ENCODE measurements at places on chromosomes 3 and 15. TPM values are rescaled to one million over a fixed set of nuclear protein-coding genes. Genes with fewer than 3 reads are reported as not detected.

DLL4 gene
- total RNA-seq: 6.2 TPM

DZIP1L gene
- total RNA-seq: 81.9 TPM

CNTN4 gene
- 23.5 TPM for total RNA-seq

LACTB gene
- 11.5 TPM for total RNA-seq

PRTG gene
- total RNA-seq: 87.4 TPM

TNFAIP8L3 gene
- total RNA-seq: 0.27 TPM

SI gene
- total RNA-seq: 2.0 TPM

TRIM71 gene
- total RNA-seq: 61.3 TPM

QRICH1 gene
- total RNA-seq: 130 TPM

SERPINI1 gene
- 10.7 TPM for total RNA-seq

PLA2G4D gene
- not detected for total RNA-seq

DNA sequence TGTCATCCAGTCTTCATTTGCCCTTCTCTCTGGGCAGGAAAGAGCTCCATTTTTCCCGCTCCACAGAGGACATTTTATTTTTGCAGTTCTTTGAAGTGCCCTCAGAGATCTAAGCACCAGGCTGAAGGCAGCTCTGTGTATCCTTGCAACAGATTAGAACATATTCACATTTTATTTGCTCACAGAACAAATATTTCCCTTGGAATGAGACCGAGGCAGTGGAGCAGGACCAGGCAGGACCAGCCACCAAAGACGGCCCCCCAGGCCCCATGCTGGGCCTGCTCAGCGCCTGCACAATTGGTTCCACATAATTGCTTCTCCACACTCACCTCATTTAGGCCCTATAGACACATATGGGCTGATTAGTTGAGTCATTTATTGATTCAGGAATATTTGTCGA is 15.7 kb upstream of the ETV5 start:
- H3K27ac ChIP-seq: no peak overlapping the region
- H3K4me1 ChIP-seq: peaks cover 17% of the 10 kb centered on the region
- no peak for DNase-seq
- H3K4me3 ChIP-seq: no peak overlapping the region

GRCh38 chr3:52162250-52162872 is 8.1 kb upstream of the POC1A start:
- no peak for DNase-seq
- H3K4me3 ChIP-seq: no peak overlapping the region
- H3K36me3 ChIP-seq: no peaks in the 10 kb centered on the region
- H3K4me1 ChIP-seq: no peaks in the 10 kb centered on the region

GRCh38 chr3:64251019-64251418 is 25.8 kb upstream of the PRICKLE2 start:
- H3K27ac ChIP-seq: no peak overlapping the region
- H3K4me3 ChIP-seq: no peak overlapping the region
- H3K4me1 ChIP-seq: peaks cover 22% of the 10 kb centered on the region

DNA sequence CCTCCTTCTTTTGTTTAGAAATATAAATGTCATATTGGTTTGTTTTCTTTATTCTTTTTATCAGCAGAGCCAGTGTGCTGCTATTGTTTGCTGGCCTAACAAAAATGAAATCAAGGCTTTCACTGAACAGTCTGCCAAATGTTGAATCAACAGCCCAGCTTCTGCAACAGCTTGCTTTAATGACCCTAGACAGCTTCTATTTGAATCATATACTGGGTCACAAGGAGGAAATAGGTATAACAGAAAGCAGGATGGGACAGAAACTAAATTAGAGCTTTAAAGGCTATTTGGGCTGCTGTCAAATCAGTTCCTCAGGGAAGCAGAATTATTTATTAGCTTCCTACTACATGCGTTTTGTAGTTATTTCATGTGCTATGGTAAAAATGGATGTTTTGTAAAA is 12.1 kb upstream of the DNAJC13 start:
- no peak overlapping the region for H3K4me3 ChIP-seq
- H3K4me1 ChIP-seq: peaks cover 2% of the 10 kb centered on the region
- H3K27ac ChIP-seq: no peak overlapping the region

- peaks cover 66% of the 10 kb centered on the region for H3K4me1 ChIP-seq
- no peak for DNase-seq
- peaks cover 2% of the 10 kb centered on the region for H3K36me3 ChIP-seq
- H3K4me3 ChIP-seq: no peak overlapping the region
- no peaks in the 10 kb centered on the region for H3K27me3 ChIP-seq
- no peak overlapping the region for H3K27ac ChIP-seq
Measured at GRCh38 chr3:66017084-66017483, 21.6 kb downstream of the MAGI1 start.

GRCh38 chr3:3708769-3709115 is 90.5 kb upstream of the LRRN1 start:
- no peak for DNase-seq
- H3K27me3 ChIP-seq: no peaks in the 10 kb centered on the region
- H3K4me3 ChIP-seq: peak overlapping the region; percentile 9
- H3K27ac ChIP-seq: peak overlapping the region; percentile 97

- no peaks in the 10 kb centered on the region for H3K4me1 ChIP-seq
- H3K27ac ChIP-seq: no peak overlapping the region
- no peaks in the 10 kb centered on the region for H3K36me3 ChIP-seq
- peaks cover 13% of the 10 kb centered on the region for H3K27me3 ChIP-seq
Measured at GRCh38 chr3:97815149-97815917, 6.5 kb upstream of the CRYBG3 start.

DNA sequence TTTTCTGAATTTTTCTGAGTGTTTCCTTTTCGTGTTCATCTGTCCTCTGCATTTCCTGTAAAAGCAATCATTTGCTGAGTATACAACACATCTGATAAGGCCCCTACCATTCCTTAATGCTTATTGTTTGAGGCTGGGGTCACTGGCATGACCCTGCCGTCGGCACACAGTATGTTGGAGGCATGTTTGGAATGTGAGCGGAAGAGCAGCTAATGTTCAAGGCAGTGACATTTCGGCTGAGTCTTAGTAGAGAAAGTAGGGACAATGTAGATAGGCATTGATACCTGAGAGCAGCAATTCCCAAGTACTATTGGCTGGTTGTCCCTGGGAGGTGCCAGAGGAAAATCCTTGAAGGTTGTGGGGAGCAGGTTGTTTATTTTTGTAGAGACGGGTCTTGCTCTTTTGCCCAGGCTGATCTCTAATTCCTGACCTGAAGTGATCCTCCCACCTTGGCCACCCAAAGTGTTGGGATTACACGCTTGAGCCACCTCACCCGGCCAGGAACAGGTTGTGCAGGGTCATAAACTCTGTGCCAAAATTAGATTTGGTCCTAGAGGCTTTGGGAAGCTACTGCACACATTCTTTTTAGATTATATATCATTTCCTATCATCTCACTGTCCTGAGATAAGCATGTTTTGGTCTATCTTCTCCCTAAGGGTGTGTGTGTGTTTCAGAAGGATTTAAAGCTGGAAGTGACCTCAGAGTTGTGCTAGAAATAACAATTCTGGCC is 13.5 kb downstream of the PTPN23 start:
- H3K27me3 ChIP-seq: no peaks in the 10 kb centered on the region
- H3K27ac ChIP-seq: peak overlapping the region; percentile 95
- peaks cover 7% of the 10 kb centered on the region for H3K36me3 ChIP-seq

DNA sequence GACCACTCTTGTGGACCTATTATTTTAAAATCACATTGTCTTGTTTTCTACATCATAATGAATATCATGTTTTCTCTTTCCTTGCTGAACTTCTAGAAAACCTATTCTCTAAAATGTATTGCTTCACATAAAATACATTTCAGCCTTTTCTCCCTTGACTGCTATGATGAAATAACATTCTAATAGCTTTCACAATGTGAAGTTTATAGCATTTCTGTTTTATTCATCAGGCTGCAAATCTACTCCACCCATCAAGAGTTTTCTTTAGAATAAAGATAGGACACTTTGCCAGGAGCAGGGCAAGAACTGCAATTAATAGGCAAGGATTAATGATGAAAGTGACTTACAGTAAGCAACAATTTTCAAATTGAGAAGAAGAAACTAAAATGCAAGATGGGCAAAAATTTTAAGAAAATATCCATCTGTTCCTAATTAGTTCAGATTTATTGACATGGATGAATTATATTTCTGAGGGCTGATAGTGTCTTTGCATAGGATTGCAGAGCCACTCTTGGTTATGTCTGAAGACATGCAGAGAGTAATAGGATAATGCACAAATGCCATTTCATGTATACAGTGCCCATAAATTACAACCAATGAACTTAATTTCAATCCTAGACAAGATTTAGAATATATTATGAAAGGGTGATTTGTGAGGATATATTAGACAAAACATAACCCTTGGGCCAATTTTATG is 21.7 kb downstream of the LEKR1 start:
- no peaks in the 10 kb centered on the region for H3K36me3 ChIP-seq
- H3K27ac ChIP-seq: no peak overlapping the region
- H3K4me1 ChIP-seq: no peaks in the 10 kb centered on the region
- H3K27me3 ChIP-seq: no peaks in the 10 kb centered on the region
- no peak overlapping the region for H3K4me3 ChIP-seq

DNA sequence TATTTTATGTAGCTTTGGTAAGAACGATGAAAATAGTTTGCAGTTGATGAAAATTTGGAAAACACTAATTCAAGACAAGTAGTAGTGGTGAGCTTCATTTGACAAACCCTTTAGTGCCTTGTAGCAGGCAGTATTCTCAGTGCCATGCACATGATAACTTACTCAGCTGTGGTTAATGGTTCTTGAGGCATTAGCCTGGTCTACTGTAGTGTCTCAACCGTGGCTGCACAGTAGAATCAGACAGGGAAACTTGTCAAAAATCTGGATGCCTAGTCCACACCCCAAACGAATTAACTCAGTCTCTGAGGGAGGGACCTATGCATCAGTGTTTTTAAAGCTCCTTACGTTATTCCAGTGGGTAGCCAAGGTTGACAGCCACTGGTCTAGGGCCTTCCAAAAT is 45.4 kb downstream of the PSMD6 start:
- peaks cover 12% of the 10 kb centered on the region for H3K36me3 ChIP-seq
- no peaks in the 10 kb centered on the region for H3K27me3 ChIP-seq
- no peak overlapping the region for H3K27ac ChIP-seq
- DNase-seq: no peak
- H3K4me1 ChIP-seq: peaks cover 27% of the 10 kb centered on the region

GRCh38 chr3:182138393-182138792 is 426.7 kb downstream of the SOX2 start:
- no peaks in the 10 kb centered on the region for H3K36me3 ChIP-seq
- H3K27ac ChIP-seq: no peak overlapping the region
- no peak for DNase-seq
- no peak overlapping the region for H3K4me3 ChIP-seq

GRCh38 chr3:177569193-177569592 is 371.9 kb upstream of the TBL1XR1 start:
- peaks cover 7% of the 10 kb centered on the region for H3K27me3 ChIP-seq
- no peaks in the 10 kb centered on the region for H3K36me3 ChIP-seq
- no peak overlapping the region for H3K4me3 ChIP-seq

DNA sequence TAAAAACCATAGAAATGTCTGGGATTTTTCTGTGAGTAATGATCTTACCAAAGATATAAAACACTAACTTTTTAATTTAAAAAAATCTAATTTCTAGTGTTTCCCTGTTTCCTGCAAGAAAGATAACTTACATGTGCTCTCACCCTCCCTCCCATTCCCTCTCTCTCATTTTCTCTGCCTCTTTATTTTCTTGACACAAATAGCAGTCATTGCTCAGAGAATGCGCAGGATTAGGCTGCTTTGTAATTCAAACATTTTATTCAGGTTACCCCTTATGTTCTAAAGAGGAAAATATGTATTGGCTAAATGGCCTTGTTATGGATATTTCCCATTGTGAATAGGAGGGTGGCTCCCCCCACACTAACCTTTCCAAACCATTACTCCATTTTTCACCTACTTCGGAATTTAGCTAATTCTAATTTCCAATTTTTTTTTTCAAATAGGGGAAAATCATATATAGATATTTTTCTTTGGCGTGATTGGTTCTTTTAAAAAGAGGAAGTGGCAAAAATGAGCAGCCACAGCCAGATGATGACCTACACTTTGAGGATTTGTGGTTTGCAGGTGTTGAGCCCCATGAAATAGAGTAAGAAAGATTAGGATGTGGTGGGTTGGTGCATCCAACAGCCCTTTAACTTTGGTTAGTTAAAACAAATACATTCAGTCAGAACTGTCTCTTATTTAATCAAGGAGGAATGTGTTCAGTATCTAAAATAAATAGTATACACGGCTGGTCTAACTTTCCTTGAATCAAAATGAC is 554.4 kb downstream of the IGSF11 start:
- DNase-seq: no peak
- H3K4me1 ChIP-seq: peaks cover 3% of the 10 kb centered on the region
- no peaks in the 10 kb centered on the region for H3K36me3 ChIP-seq
- H3K27ac ChIP-seq: no peak overlapping the region
- no peaks in the 10 kb centered on the region for H3K27me3 ChIP-seq

GRCh38 chr15:89423981-89424380 is 72.4 kb downstream of the RHCG start:
- H3K4me1 ChIP-seq: no peaks in the 10 kb centered on the region
- H3K27ac ChIP-seq: no peak overlapping the region
- no peak for DNase-seq
- no peaks in the 10 kb centered on the region for H3K36me3 ChIP-seq
- no peak overlapping the region for H3K4me3 ChIP-seq

DNA sequence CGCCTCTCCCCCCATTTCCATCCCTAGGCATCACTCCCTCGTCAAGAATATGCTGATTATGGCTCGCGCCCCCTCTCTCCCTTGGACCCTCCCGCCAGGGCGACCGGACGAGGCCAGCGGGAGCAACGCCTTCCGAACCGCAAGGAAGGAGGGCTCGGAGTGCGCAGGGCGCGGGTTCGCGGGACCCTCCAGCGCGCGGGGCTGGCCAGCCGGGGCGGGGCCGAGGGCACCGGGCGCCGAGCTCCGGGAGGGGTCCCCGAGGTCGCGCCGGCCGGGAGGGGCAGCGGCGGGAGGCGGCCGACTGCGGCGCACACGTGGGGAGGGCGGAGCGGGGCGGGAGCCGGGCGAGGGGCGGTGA is 483 bp downstream of the EHD4 start:
- H3K36me3 ChIP-seq: no peaks in the 10 kb centered on the region
- H3K4me3 ChIP-seq: peak overlapping the region; percentile 91

- H3K36me3 ChIP-seq: peaks cover 39% of the 10 kb centered on the region
- no peaks in the 10 kb centered on the region for H3K27me3 ChIP-seq
- H3K27ac ChIP-seq: peak overlapping the region; percentile 72
- peaks cover 10% of the 10 kb centered on the region for H3K4me1 ChIP-seq
Measured at GRCh38 chr3:169112153-169112892, 551.2 kb downstream of the MECOM start.

GRCh38 chr15:90270502-90271150 is 5.2 kb downstream of the NGRN start:
- H3K27ac ChIP-seq: peak overlapping the region; percentile 88
- no peaks in the 10 kb centered on the region for H3K27me3 ChIP-seq
- H3K4me3 ChIP-seq: no peak overlapping the region

GRCh38 chr3:48414376-48415250 is 15.3 kb downstream of the PLXNB1 start:
- peaks cover 14% of the 10 kb centered on the region for H3K36me3 ChIP-seq
- H3K27ac ChIP-seq: no peak overlapping the region
- no peaks in the 10 kb centered on the region for H3K4me1 ChIP-seq

DNA sequence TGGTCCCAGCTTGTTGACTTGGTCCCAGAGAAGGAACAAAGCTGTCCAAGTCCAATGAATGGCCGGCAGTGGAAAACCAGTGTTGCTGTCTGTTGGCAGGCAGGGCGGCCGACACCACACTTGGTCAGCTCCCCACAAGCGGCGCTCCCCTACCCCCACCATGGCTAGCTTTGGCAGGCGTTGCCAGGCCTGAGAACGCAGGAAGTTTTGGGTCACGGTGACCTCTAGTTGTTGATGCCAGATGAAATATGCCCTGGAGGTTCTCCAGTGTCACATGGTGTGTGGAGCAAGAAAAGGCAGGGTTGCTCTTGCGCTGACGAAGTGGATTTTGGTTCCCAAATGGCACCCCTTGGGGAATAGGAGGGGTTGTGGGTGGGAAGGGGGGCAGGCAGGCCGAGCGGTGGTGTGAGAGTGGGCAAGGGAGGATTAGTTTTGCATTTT is 72.7 kb upstream of the TPRG1 start:
- peaks cover 5% of the 10 kb centered on the region for H3K27me3 ChIP-seq
- H3K27ac ChIP-seq: no peak overlapping the region
- peaks cover 1% of the 10 kb centered on the region for H3K4me1 ChIP-seq
- no peak overlapping the region for H3K4me3 ChIP-seq
- H3K36me3 ChIP-seq: no peaks in the 10 kb centered on the region
- no peak for DNase-seq
